ENCODE measurements at places on chromosomes 13 and 19.

GRCh38 chr13:102771298-102772041, 2.1 kb downstream of the TEX30 start:
- no peak for DNase-seq

DNA sequence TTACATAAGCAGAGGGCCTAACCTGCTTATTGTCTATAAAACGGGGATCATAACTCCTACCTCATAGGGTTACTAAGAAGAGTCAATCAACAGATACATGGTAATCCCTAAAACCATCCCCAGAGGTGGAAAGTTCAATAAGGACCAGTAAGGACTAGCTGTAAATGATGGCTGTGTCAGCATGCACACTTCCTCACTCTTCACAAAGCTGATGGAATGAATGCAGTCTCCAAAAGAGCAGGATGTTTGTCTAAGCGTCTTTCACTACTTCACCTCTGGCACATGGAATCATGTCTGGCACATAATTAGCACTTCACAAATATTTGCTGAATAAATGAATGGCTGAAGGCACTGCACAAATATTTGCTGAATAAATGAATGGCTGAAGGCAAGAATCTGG, 134.2 kb downstream of the MIPEP start:
- no peak for DNase-seq

- DNase-seq: peak; percentile 83
Measured at GRCh38 chr19:13195678-13196077, 45.5 kb downstream of the IER2 start.

DNA sequence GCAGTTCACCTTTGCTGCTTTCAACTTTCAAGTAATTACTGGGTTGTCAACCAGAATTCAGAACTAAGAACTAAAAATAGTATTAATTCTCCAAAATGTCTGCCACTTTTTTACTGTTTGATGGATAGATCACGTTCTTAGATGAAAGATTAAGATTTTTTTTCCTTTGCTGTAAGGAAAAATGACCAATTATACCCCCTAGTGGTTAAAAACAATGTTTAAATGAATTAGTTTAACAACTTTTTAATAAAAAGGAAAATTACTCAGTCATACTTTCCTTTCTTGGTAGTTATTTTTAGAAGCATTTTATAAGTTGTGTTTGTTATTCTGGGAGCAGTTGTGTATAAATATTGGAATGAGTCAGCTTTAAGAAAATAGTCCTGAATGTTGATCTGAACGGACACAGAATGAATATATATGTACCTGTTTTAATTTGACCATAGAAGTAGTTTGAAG, 4.6 kb downstream of the TM9SF2 start:
- no peak for DNase-seq

Data from kidney tubule cell (primary cell).